AG09309 (cell line): ENCODE measurements at places on chromosomes 5 and 9.

DNA sequence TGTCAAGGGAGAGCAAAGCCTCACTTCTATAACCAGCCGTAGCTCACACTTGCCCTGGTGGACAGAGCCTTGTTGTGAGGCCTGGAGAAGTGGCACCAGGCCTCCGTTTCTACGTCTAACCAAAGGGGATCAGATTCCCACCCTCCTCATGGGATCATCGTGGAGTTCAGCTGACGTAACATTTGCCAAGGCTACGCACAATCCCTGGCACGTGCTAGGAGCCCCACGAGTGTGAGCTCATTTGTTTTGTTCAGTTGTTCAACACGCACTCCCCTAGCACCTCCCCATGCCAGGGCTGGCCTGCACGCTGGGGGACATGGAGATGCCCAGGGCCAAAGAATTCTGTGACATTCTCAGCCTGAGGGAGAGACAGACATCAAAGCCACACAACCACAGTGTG, 23.1 kb downstream of the ADGRD2 start:
- no peak for DNase-seq

DNA sequence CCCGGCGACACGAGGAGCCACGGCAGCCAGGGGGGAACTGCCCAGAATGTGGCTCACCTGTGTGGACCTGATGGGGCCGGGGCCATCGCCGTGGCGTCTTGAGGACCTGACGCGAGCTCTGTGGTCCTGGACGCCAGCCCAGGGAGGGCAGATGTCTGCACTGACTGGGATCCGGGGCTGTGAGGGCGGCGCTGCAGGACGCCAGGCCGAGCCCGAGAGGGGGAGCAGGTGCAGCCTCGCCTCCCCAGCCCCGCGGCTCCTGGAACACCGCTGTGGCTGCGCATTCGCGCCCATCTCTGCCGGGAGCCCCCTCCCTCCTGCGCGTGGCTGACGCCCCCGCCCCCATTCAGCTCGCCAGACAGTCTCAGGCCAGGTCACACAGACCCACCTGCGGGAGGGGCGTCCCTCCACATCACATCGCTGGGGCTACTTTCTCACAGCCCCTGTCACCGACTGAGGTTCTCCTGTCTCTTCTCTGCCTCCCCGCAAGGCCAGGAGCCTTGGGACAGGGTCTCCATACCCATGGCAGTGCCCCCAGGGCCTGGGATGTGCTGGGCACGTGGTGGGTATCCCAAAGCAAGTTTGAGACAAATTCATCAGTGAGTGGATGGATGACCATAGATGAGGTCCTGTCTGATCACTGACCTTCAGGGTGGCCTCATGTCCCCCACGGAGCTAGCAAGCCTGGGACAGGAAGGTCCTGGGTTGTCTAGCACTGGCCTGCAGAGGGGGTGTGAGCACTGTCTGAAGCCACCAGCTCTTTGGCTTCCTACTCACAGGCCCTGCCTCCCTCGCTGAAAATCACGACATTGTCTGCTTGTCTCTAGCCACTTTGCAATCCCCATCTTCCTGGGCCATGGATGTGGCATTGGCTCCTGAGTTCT, 47.3 kb downstream of the RASGEF1C start:
- DNase-seq = no peak

DNA sequence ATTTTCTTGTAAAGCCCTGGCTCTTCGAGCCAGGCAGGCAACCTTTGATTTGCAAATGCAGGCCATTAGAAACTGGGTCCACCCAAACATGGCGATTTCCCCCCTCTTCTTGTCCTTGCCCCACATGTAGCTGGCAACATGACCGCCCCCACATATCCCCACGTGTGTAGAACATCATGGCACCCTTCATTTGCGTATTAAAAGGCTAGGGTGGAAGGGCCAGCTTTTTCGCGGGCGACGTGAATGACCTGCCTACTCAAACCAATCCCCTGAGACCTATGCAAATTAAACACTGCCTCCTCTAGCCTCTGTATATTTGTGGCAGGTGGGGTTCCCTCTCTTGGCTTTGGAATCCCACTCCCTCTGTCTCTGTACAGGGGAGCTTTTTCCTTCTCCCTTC, 107.0 kb upstream of the CLINT1 start:
- DNase-seq = no peak

GRCh38 chr9:16030528-16031185, 477.8 kb downstream of the CCDC171 start:
- DNase-seq = peak; percentile 80

DNA sequence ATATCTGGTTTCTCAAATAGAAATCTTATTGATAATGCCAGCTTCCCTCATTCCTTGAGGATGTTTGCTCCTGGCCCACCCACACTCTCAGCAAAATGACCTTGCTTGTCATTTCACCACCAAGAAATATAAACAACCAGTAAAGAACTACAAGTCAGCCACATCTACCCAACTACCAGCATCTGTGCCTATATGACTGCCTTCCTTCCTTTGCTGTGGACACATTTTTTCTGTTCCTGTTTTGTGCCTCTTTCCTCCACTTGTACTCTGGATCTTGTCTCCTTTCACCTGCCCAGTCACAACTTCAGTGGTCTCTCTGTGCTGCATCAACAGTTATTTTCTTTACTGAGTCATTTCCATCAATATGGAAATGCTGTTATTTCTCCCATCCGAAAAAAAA, 20.3 kb downstream of the KIF2A start:
- no peak for DNase-seq

DNA sequence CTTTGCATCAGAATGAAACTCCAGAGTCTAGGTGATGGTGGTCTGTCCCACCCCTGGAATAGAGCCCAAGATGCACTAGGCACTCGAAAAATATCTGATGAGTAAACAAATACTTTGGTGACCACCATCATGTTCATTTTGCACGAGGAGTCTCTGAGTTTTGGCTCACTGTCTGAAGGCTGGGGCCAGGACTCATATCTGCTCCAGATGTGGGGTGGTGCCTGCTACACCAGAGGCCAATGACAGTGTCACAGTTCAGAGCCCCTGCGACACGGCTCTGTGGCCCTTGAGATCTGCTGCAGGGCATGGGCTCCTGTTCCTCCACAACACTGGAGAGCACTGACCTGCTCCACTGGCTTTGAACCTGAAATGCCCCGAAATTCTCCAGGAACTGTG, 164.6 kb downstream of the ROR2 start:
- no peak for DNase-seq

- DNase-seq = no peak
Observed at GRCh38 chr9:105141146-105141975, 103.1 kb upstream of the SLC44A1 start.

DNA sequence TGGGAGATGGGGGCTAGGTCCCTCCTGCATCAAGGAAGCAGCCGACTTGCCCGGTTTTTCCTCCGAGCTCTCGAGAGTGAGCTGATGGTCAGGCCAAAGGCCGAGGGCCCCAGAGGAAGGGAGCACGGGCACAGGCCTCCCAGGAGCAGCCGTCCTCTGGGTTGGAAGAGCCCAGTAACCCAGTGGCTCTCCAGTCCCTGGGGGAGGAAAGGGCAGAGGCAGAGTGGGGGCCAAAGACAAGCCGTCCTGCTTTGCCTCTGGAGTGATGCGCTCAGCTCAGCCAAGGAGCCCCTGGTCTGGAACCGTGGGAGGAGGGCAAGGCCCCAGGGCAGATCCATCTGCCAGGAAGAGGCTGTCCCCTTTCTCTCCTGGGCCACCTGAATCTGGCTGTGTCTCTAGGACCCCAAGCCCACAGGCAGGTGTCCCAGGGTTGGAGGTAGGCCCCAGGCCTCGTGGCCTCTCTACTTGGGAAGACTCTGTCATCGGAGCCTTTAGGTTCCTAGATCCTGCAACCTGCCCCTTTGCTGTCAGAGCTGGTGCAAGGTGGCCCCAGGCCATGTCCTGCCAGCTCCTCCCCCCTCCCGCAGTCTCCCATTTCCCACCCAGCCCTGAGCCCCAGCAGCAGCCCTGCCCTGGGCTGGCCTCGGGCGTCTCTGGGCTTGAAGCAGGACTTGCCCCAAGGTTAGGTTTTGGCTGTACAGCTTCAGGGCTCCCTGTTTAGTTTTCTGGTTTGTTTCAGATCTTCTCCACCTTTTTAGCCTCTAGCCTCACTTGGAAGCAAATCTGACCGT, 224.1 kb downstream of the CACNA1B start:
- DNase-seq = no peak

DNA sequence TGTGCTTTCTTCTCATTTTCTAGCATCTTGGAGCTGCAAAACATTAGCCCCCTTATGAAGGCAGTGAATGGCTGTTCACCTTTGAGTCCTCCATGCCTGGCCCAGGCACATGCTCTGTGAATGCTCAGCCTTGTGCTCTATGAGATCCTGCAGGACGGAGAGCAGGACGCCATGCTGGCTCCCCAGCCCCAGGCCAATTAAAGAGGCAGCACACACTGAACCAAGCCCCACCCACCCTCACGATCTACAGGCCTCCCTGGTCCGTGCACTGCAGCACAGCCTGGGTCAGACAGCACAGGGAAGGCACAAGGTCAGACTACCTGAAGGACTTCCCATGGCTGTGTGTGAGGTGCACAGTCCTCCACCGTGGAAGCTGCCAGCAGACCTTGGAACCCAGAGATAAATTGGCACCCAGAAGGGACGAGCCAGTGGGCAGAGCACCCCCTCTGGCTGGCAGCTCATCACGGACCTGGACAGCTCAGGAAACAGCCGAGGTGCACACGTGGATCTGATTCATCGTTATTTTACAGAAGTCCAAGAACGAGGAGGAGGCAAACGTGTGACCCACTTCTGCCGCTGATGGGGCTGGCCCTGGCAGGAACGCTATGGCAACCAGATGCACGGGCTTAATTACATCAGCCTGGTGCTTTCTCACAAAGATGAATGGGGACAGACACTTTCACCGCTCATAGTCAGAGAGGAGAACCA, 59.5 kb downstream of the OLFM1 start:
- no peak for DNase-seq

GRCh38 chr5:132850066-132850465, 16.2 kb downstream of the GDF9 start:
- no peak for DNase-seq

GRCh38 chr9:12697719-12698118, 4.5 kb downstream of the TYRP1 start:
- DNase-seq = no peak

DNA sequence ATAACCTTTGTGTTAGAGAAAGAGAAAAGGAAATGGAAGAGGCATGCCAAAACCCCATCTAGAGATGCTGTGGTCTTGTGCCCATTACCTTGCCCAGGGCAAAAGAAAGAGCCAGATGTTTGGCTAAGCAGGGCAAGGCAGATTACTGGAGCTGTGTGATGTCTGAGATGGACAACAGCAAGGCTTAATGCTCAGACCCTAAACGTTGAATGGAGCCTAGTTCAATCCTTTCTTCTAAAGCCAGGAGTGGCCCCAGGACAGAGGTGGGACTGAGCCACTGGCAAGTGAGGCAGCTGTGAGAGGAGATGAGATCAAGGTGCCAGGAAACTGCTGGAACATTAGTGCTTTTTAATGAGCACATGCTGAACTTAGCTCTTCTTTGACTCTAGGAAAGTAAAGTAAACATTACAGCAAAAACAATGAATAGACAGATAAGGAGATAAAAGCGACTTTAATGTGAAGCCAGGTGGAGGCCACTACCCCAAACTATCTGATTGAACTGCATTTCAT, 143.0 kb upstream of the EGFLAM start:
- no peak for DNase-seq

DNA sequence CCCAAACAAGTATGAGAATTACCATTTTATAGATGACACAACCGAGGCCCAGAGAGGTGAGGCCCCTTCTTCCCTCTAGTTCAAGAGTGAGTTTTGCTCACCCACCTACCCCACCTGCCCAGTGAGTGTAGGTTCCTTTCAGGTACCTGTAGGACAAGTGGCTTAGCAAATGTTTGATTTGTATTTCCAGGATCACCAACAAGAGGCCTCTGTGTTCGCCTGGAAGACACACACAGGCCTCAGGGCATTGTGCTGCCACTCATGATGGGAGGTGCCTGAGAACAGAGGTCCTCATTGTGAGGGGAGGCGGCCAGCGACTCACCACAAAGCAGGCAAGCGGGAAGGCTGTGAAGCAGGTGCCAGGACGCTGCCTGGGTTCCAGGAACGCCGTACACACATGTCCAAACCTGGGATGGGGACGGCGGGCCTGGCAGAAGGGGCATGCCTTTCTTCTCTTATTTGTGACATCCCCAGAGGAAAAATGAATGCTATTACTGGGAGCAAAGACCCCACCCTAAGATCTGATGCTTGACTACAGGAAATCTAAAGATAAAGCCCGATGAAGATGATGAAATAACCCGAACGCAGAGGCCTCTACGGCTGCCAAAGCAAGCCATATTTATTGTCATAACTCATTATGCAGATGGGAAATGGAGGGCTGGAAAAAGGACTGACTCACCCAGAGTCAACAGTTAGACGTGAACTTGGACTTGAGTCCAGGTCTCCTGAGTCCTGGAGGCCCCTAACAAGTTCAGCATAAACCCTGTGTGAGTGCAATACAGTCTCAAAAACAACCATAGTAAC, 60.2 kb upstream of the SLC25A51 start:
- DNase-seq = peak; percentile 86

DNA sequence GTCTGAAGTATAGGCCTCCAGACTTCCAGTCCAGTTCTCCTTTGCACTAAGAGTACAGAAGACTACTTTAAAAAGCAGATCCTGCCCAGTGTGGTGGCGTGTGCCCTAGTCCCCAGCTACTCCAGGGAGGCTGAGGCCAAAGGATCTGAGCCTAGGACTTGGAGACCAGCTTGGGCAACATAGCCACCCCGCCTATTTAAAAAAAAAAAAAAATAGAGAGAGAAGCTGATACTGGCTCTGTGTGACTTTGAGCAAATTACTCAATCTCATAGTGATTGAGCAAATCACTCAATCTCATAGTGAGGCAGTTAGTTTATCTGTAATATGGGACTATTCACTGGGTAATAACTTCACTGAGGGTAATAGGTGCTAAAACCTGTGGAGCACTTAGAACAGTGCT, 43.6 kb upstream of the KDM4C start:
- DNase-seq = no peak

- no peak for DNase-seq
Observed at GRCh38 chr5:134892926-134893325, 12.0 kb upstream of the PCBD2 start.
